NCI-H1417 treated with DMSO at 0.1 percent for 48 hours (cell line): ENCODE measurements at places on chromosomes 7 and 10.

DNA sequence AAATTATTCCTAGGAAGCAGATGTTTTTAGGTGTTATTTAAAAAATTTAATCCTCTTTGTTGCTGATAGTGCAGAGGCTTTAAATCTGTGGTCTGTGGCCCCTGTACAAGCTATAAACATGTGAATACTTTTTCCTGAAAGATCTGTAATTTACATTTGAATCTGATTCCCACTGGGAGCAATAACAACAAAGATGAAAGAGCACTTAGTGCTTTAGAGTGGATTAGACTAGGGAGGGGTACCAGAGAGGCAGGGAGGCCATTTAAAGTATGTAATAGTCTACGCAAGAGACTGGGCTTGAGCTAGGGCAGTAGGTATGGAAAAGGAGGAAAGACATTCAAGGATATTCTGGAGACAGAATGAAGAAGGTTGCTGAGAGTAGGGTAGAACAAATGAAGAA is 19.1 kb downstream of the BTRC start:
- DNase-seq: no peak

GRCh38 chr10:112115781-112116385 is 67.7 kb downstream of the GPAM start:
- DNase-seq: no peak

DNA sequence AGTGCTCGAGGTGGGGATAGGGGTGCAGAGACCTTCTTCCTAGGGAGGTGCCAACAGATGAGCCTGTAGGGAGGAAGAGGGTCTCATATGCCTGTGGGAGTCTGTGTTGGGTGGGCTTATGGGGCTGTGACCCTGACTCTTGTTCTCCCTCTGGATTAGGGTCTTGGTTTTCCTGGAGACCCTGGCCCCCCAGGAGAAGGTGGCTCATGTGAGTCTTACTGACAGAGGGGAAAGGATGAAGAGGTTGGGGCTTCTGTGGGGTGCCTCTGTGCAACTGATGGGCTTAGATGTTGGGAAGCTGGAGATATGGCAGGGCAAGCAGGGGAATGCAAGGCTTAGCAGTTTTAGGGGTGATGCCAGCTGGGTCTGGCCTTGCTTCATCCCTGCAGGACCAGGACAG is 20.2 kb upstream of the VOPP1 start:
- DNase-seq: no peak

- no peak for DNase-seq
These were observed 275.4 kb upstream of the PFKP start for GRCh38 chr10:2791774-2792443.

GRCh38 chr7:106372126-106372525 is 87.3 kb upstream of the NAMPT start:
- DNase-seq: no peak

GRCh38 chr7:37642028-37642540 is 41.5 kb upstream of the GPR141 start:
- DNase-seq: no peak

- no peak for DNase-seq
These were observed 57.8 kb downstream of the HHEX start for GRCh38 chr10:92747600-92747999.

- DNase-seq: no peak
These were observed 35.6 kb downstream of the PITRM1 start for GRCh38 chr10:3136763-3137611.

DNA sequence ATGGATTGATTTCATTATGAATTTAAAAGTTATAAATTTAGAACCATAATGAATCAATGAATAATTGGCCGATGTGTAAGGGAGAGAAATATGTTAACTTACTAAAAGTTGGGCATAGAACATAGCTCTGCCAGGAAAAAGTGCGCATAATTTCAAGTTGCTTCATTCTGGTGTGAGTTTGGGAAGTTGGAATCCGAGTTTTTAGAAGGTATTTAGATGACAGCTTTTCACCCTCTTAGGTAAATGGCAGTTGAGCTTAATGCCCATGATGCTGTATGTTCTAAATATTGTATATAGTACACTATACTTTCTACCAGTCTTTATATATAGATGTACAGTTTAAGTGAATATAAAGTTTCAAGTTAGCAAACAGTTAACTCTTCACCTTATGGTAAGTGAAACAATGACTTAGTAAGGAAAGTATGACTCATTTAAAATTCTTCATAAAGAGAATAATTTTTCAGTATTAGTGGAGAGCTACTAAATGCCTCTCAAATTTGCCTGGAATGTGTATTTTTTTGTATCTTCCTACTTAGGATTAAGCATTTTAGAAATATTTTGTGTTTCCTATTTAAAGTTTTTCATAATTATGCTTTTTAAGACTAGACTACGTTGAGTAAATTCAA is 1.6 kb downstream of the C1GALT1 start:
- DNase-seq: no peak

DNA sequence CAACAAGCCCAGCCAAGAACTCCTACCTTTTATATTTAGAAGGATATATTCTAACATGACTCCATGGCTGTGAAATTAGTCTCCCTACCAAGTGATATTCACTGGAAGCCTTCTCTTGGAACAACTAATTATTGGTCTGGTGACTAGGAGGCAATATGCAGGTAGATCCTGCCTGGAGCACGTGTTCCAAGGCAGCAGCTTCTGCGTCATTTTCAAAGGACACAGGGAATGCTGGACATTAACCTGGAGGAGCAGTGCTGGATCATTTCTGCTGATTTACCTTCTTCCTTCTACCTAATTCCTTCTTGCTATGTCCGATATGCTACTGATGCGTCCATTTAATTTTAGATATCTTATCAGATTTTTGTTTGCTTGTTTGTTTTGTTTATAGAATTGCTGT is 5.6 kb downstream of the AKR1D1 start:
- no peak for DNase-seq

DNA sequence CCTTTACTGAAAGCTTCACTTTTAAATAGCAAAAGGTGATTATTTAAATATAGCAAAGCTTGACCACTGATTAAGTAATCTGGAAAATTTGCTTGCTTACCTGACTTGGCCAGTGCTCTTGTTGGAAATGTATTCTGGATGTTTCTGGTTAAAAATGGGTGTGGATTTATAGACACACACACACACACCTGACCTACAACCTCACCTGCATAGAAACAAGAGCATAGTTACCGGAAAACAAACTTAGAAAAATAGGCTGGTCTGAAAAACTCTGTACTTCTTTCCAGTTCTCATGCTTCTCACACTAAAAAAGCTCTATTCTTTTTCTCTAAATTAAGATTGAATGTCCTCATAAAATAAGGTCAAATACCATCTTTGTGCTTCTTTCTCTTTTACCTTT is at the start of gene AGR3:
AGR3 (minus strand) TSS at position 140 of the 400 bp plus-strand sequence. CDS start 3,365 bp downstream, outside the sequence.
- DNase-seq: no peak

DNA sequence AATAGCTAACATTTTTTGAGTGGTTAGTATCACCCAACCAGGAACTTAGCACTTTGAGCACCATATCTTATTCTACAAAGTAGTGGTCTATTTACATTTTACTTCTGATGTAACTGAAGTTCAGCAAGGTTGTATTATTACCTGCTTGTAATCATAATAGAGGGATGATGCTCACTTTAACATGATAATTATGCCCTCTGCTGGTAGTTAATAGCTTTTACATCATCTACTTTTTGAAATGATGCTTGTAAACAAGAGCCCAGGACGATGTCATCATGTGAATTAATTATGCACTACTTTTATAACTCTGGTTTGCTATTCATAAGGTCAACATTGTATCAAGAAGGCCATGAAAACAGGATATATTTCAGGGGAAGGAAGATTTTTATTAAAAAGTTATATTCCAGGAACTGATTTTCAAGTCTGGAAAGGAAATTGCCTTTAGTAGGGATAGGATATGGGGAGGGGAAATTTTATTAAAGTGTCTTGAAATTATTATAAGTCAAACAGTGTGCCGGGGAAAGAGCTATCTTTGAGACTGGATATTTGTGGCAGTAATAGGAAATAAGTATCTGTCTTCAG is 80.3 kb upstream of the SCIN start:
- peak; percentile 54 for DNase-seq

DNA sequence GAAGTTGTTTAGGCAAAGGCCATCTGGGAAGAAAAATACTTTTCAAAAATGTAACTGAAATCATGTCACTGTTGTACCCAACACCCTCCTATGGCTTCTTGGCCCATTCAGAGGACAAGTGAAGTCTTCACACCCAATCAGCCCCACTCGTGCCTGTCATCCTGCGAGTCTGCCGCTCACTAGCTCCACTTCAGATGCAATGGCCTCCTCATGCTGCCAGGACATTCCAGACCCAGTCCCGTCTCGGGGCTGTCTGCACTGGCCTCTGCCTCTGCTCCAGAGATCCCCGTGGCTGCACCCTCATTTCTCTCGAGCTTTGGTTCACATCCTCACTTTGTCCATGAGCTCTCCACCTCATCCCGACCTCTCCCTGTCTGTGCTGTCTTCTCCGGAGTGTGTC is 227.1 kb downstream of the KCNMA1 start:
- DNase-seq: no peak

DNA sequence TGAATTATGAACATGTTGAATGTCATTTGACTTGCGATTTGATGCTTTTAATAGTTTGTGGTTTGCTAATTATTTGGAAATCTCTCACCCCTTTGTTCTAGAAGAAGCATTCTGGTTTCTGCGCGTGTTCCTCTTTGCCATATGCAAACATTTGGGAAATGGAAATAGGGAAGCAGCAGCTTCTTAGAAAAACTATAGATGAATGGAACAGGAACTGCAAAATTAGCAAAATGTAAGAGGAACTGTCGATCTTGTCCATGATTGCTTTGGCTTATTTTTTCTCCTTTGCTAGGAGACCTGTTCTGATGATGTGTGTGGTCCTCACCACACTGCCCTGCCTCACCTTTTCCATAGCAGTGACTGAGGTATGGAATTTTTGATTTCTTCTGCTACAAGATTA is 19.0 kb downstream of the TMEM236 start:
- DNase-seq: no peak

DNA sequence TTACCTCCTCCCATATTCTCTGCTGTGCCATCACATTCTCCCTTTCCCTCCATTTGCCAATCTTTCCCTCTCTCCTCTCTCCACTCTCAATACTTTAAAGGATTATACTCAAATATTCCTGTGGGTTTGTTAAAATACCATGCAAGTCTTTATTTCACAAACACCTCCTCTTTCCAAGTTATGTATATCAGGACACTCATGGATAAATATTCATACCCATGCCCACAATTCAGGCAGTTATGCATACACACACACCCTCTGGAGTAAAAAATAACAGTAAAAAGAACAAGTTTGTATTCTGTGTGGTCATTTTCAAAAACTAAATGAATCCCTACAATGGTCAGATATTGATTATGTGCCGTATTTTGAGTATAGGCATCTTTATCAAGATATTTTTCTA is 73.3 kb upstream of the TMEM140 start:
- DNase-seq: no peak

- DNase-seq: no peak
These were observed 56.3 kb downstream of the GRID1 start for GRCh38 chr10:86310291-86310690.

DNA sequence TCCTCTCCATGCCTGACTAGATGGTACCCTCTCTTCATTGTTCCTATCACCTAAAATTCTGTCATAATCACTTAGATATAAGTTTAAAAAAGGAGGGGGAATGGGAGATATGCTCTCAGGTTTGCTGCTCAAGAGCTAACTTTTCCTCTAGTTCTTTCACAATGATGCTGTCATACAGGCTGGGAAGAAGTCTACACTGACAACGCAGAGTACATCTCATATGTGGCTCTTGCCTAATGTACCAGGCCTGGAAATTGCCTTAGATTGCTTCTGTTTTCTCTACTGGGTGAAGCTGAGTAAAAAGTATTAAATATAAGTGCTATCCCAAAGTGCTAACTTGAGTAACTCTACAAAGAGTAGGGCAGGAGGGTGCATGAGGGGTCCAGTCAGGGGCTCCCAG is 43.8 kb upstream of the BET1 start:
- no peak for DNase-seq

DNA sequence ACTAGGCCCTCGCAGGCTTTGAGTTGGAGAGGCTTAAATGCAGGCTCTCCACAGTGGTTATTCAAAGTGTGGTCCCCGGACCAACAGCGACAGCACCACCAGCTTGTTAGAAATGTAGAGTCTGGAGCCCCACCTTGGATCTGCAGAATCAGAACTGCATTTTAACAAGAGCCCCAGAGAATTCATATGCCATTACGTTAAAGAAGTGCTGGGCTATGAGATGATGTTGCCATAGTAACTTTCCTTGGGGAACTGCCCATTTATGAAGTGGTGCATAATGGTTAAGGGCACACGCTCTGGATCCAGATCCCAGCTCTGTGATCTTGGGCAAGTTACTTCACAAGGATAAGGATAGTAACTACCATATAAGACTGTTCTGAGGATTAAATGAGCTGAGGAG is 48.9 kb downstream of the ZCCHC24 start:
- no peak for DNase-seq

GRCh38 chr10:70145166-70145665 is 1.3 kb downstream of the TYSND1 start:
- no peak for DNase-seq

DNA sequence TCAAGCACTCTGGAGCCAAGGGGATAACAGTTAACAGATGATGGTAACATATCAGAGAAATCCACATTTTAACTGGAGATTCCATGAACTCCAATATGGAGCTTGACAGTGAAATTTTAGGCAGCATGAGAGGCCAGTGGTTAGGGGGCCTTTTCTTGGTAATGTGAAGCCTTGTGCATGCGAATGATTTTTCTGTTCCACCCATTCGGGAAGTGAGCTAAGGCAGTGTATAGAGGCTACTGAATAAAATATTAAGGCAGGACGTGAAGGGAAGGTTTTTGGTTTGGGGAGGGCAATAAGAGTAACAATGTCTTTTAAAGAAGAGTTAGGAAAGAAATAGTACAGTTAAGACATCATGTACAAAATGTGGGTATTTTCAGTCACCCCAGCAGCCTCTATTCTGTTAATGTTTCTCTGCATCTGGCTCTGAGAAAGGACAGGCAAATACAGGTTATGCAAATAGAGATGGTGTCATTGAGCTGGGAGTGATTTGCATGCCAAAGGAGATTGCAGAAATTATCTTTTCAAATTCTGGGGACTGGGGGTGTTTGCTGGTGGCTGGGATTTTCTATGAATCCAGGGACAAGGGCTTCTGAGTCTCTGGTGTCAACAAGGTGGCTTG is 6.8 kb upstream of the TAS2R60 start:
- DNase-seq: no peak

- no peak for DNase-seq
These were observed 33.3 kb upstream of the TM9SF3 start for GRCh38 chr10:96619796-96620773.

DNA sequence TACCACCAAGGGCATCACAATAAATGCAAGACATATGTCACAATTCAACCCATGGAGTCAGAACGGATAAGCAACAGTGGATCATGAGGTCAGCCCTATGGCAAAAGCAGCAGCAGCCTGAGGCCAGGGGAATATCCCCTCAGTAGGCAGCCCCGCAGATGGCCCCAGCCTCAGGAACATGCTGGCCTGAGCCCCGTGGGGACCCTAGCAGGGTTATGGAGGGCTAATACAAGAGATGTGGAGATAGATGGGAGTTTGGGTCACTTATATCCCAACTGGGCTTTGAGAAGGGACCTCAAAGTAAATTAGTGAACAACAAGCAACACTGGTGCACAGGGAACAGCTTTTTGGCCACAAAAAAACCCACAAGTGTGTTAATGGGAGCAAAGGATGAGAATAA is 9.1 kb downstream of the TMEM72 start:
- DNase-seq: no peak
